Suprapubic skin (tissue), 4 donors: ENCODE measurements at places on chromosomes 11 and 22. TPM values are rescaled to one million over a fixed set of nuclear protein-coding genes. Genes with fewer than 3 reads are reported as not detected.

STIP1 gene
- 93.9 TPM for total RNA-seq

INTS4 gene
- total RNA-seq = 33.0 TPM

ADM2 gene
- total RNA-seq = not detected

OR8H1 gene
- not detected for total RNA-seq

OR4C46 gene
- total RNA-seq = not detected

SCUBE1 gene
- 0.80 TPM for total RNA-seq

XRCC6 gene
- 173 TPM for total RNA-seq

TPBGL gene
- 0.36 TPM for total RNA-seq

NELL1 gene
- total RNA-seq = not detected

RASGRP2 gene
- 0.64 TPM for total RNA-seq

EHF gene
- total RNA-seq = 138 TPM

TRIM49 gene
- total RNA-seq = not detected

TBC1D10A gene
- total RNA-seq = 45.9 TPM

LSP1 gene
- 95.6 TPM for total RNA-seq

TTC12 gene
- 9.5 TPM for total RNA-seq

XKR3 gene
- not detected for total RNA-seq

NAALAD2 gene
- not detected for total RNA-seq

TMEM191B gene
- 1.1 TPM for total RNA-seq

MEN1 gene
- total RNA-seq = 34.5 TPM

LGALS12 gene
- 0.76 TPM for total RNA-seq

CNTN5 gene
- not detected for total RNA-seq

THYN1 gene
- total RNA-seq = 31.7 TPM

MPPED2 gene
- 1.9 TPM for total RNA-seq

NXPE2 gene
- total RNA-seq = not detected

PAMR1 gene
- 13.7 TPM for total RNA-seq

PGA5 gene
- not detected for total RNA-seq

OVOL1 gene
- 196 TPM for total RNA-seq

MPZL3 gene
- total RNA-seq = 73.3 TPM

POU2AF1 gene
- not detected for total RNA-seq

ASPHD2 gene
- 2.7 TPM for total RNA-seq

RGL4 gene
- not detected for total RNA-seq

ZNF214 gene
- total RNA-seq = 0.53 TPM

RFPL1 gene
- not detected for total RNA-seq

RBX1 gene
- 30.2 TPM for total RNA-seq

KRTAP5-9 gene
- total RNA-seq = 0.91 TPM

NOX4 gene
- total RNA-seq = 1.4 TPM

OR8D4 gene
- total RNA-seq = not detected

CDHR5 gene
- 1.1 TPM for total RNA-seq

HOATZ gene
- not detected for total RNA-seq

SYCE3 gene
- total RNA-seq = not detected

AHNAK gene
- 1,331 TPM for total RNA-seq

EMID1 gene
- total RNA-seq = 2.8 TPM

RIC3 gene
- total RNA-seq = 118 TPM

SYNGR1 gene
- total RNA-seq = 52.5 TPM

DUSP8 gene
- total RNA-seq = 1.9 TPM

NDUFS3 gene
- total RNA-seq = 79.5 TPM

MRPL49 gene
- total RNA-seq = 68.2 TPM

OR51B4 gene
- not detected for total RNA-seq

OR52D1 gene
- total RNA-seq = not detected

MRPL17 gene
- 35.2 TPM for total RNA-seq

SLC7A4 gene
- 2.1 TPM for total RNA-seq

HPX gene
- 15.5 TPM for total RNA-seq

PANX3 gene
- total RNA-seq = not detected

BID gene
- total RNA-seq = 18.8 TPM

FAT3 gene
- 0.44 TPM for total RNA-seq

KCTD14 gene
- total RNA-seq = 3.7 TPM

KRTAP5-11 gene
- total RNA-seq = 0.68 TPM
